ENCODE measurements at places on chromosomes 3 and 15.

- no peak for DNase-seq
Observed at GRCh38 chr3:177441276-177441812, 244.1 kb upstream of the TBL1XR1 start.

DNA sequence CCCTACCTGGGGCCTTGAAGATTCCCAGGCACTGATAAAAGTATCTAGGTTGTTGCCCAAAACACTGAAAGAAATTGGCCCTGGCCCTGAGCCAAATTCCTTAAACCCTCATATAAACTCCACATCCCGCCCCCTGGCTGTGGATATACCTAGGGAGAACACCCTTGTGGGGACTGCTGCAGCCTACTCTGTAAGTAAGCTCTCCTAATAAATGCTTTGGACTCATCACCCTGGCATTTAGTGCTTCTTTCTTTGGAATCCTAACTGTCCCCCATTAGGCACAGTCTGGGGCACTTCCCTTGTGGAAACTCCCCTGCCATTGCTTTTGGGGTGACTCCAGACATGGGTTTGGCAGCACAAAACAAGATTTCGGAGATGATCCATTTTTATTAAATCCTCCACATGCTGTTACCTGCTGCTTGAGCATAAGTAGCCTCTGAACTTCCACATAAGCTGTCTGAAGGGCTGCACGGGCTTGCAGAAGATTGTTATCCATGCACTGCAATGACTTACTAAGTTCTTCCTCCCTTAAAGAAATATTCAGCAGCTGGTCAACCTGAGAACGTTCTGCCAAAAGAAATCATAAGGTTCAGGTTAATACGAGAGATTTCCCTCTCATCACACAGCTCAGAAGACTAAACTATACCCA is 46.4 kb downstream of the ZNF106 start:
- no peak for DNase-seq

DNA sequence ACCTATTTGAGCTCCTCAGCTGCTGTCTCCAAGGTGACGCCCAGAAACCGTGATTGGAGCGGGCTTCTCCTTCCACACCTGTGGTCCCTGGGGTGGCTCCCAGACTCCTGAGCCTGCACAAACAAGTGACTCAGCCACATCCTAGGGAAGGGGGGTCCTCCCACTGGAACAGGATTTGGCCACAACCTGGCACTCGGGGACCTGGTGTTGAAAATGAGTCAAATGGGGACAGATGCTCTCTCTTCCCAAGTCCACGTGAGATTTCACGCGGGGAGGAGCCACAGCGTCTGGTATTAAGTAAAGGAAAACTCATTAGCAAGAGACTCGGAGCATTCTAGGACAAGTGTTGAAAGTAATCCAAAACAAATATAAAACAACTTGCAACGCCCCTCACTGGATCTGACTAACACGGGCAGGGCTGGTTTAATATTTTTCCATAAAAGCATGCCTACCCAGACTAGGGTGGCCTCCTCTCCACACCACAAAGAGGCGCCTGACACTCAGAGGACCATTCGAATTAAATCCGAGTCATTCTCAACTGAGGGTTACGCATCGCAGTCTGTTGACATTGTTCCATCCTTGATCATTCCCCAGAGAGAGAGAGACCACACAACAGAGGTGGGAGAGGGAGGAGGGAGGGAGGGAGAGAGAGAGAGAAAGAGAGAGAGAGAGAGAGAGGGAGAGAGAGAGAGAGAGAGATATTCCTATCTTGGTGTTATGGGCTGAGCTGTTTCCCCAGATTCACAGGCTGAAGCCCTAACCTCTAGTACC is 74.4 kb downstream of the MGLL start:
- DNase-seq = peak; percentile 60

- no peak for DNase-seq
Observed at GRCh38 chr3:55675478-55675877, 188.4 kb upstream of the WNT5A start.

DNA sequence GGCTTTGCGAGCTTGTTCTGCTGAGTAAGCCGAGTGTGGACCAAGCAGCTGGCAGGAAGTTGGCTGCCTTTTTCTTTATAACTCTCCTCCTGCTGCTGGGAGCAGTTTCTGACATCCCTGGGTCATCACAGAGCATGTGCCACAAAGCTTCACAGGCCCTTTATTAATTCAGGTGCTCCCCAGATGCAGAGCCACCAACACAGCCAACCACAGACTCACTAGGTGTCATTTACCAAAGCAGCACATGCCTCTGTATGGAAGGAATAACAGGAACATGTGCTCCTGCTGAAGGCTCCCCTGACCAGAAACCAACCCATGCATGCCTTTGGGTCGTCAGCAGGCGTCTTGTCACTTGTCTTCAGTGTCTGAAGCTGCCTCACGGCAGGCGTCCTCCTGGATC is 152.5 kb downstream of the ADAMTS17 start:
- DNase-seq = no peak

DNA sequence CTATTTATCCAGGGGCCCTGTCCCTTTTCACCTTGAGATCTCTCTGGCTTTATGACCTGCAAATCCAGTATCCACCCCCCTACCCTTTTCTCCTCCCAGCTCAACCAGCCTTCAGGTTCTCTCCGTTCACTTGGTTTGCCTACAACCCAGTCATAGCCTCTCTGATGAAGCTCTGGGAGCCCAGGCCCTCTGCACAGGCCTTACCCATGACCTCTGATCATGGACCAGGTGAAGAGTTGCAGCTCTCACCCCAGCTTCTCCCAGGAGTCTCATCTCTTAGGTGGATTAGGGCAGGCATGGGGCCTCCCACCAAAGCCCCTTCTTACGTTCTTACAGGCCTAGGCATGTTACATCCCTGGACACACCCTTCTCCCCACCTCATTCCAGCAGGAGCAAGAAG is 59.8 kb downstream of the EXOG start:
- no peak for DNase-seq
